Activated T-helper 1 cell treated with anti-CD3 and anti-CD28 coated beads, Interleukin-12 subunit alpha, Interleukin-12 subunit beta, Interleukin-2, Interleukin-4 antibody, amounts not matched to agents 30 ng/mL and 10 ng/mL and 1 ng/mL, durations not matched to agents 14 hours and 24 hours and 36 hours (primary cell): ENCODE measurements at places on chromosomes 4 and X. TPM values are rescaled to one million over a fixed set of nuclear protein-coding genes. Genes with fewer than 3 reads are reported as not detected.

- peak; percentile 63 for DNase-seq
Measured at GRCh38 chr4:173334891-173335752, 964 bp upstream of the HMGB2 start.

- no peak for DNase-seq
Measured at GRCh38 chr4:109432696-109433095, 919 bp upstream of the SEC24B start.

- no peak for DNase-seq
Measured at GRCh38 chr4:89152972-89153371, 41.6 kb downstream of the TIGD2 start.

RRH gene
- total RNA-seq = 0.13 TPM in 1 of 2 replicates, not detected in the other

- DNase-seq = no peak
Measured at GRCh38 chr4:93466446-93466845, 362.1 kb upstream of the ATOH1 start.

DNA sequence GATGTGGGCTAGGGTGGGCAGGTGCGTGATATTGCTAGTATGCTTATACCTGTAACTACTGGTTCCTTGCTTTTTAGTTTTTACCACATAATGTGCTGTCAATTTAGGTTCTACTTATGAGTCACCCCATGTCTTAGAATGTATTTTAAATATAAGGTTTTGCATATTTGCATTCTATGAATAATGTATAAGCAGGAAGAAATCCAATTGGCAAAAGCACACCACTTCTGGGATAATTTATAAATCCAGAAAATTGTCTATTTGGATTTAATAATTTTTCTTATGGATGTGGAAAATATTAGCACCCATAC is 421.6 kb downstream of the PCDH7 start:
- no peak for DNase-seq

MAGEB17 gene
- total RNA-seq = not detected in 2 replicates

GRCh38 chrX:2449135-2449886 is 51.5 kb downstream of the DHRSX start:
- DNase-seq = no peak

- no peak for DNase-seq
Measured at GRCh38 chr4:45650545-45650944, 473.3 kb downstream of the GABRG1 start.

DNA sequence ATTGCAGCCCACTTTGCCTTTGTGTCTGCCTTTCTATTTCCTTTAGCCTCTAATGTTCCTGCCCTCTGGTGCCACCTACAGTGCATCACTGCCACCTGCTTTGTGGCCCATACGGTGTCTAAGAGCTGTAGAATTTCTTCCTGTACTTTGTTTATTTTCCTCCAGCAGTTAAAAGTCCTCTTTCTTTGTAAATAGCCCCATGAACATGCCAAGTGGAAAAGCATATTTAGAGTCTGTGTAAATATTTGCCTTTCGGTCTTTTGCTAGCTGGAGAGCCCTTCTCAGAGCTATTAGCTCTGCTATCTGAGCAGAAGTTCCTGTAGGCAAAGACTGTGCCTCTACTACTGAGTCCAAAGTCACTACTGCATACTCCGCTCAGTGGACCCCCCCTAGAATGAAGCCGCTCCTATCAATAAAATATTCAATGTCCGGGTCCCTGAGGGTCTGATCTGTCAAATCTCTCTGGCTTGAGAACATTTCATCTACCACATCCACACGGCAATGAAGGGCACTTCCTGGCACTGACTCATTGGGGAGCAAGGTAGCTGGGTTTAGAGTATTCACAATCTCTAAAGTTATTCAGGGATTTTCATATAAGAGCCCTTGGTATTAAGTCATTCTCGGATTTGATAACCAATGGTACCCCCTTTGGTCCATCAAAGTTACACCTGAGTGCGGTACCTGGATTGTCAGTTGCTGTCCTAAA is 36.3 kb downstream of the SULT1E1 start:
- no peak for DNase-seq

DNA sequence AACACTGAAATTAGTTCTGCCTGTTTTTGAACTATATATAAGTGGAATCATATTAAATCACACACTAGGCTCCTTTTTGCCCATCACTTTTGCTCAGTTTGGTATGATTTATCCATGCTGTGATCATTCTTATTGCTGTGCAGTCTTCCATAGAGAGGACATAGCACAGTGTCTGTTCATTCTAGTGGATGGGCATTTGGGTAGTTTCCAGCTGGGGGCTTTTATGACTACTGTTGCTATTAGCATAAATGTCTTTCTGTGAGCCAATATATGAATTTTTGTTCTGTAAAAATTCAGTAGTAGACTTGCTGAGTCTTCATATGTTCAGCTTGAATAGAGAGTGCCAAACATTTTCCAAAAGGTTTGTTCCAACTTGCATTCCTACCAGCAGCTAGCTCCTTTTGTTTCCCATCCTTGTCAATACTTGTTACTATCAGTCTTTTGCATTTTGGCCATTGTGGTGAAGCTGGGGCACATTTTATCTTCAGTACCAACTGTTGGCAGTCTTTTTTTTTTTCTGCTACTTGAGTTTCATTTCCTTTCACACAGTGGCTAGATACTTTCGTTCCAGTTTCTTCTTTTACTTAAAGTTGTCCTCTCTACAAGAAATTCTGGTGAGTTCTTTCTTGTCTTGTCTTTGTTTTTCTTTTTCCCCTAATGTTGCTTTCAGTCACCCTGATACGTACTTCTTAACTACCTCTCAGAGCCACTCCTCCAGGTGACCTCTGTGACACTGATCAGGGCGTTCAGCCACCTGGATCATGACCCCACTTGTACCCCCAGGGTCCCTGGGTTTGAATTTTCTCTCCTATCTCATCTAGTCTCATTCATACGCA is 87.0 kb downstream of the ANXA3 start:
- no peak for DNase-seq

- DNase-seq = no peak
Measured at GRCh38 chrX:146346102-146346501, 463.5 kb upstream of the CXorf51B start.

DNA sequence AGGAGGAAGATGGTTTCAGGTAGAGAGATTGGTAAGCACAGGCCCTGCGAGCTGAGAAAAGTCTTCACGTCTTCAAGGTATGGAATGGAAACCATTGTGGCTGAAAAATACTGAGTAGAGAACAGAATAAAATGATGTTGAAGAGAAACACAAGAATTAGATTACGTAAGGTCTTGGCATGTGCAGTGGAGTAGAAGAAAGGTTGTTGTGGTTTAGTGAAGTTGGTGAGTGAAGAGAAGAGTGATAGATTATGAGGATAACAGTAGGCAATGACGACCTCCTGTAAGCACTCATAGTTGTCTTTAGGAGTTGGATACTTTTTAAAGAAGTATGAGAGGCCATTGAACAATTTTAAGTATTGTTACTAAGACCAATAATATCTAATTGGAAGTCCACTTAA is 642.6 kb downstream of the PCDH7 start:
- no peak for DNase-seq

DNA sequence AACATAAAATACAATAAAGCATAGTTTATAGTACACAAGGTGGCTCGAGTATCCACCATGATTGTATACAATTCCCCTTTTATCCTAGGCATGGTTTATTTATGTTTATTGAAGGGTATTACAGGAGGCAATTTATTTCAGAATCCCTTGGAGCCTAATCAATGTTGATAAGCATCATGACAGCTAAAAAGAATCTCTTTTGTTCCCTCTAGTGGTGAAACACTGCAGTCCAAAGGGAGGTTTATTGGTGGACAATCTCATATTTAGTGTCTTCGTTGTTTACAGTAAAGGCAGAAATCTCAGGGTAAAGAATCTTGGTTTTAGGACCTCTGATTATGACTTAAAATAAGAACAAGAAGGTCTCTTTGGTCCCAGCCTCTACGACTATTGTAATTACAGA is 1712.5 kb downstream of the C4orf33 start:
- no peak for DNase-seq

TDO2 gene
- total RNA-seq = not detected in 2 replicates

PRSS12 gene
- total RNA-seq = not detected in 2 replicates

MBNL3 gene
- 8.9 and 12.3 TPM in 2 replicates for total RNA-seq

GRCh38 chrX:51421972-51422597 is 74.3 kb downstream of the NUDT11 start:
- no peak for DNase-seq

GRCh38 chrX:107374132-107374531 is 75.3 kb upstream of the FRMPD3 start:
- no peak for DNase-seq

MAGEA11 gene
- not detected in 2 replicates for total RNA-seq

- no peak for DNase-seq
Measured at GRCh38 chr4:123446865-123447474, 50.4 kb downstream of the SPRY1 start.

DNA sequence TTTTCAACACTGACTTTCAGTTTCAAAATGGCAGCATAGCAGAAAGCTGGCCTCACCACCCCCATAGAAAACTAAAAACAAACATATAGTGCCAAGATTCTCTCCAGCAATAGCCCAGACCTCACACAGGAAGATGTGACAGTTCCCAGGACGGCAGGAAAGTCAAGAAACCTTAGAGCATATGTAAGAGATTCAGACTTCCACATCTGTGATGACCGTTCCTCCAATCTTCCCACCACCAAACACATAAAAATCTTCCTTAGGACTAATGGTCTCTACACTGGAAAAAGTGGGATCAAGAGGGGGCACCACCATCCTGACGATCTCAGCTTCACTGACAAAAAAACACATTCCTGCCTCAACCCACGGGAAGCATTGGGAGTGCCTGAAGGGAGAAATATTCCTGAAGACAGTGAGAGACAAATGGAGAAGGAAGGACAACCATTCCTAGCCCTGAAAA is 134.1 kb upstream of the CPXCR1 start:
- no peak for DNase-seq

SMARCA1 gene
- total RNA-seq = not detected in 2 replicates

DNA sequence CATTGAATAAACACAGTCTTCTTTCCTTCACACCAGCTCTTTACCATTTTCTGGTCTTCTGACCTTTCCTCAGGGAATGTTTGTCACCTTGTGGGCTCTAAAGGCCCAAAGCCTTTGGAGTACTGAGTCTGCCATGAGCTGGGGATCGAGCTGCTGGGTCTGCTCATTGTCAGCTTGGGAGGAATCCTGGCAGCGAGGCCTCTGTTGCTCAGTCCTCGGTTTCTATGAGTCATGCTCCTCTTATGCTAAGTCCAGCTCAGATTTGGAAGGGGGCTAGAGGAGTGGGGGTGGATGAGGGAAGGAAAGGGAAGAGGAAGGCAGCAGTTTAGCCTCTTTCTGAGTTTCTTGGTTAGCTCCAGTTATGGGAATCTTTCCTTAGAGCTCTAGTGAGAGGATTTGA is 31.1 kb downstream of the NHSL2 start:
- no peak for DNase-seq
